Activated naive CD4-positive, alpha-beta T cell treated with anti-CD3 and anti-CD28 coated beads for 36 hours (primary cell): ENCODE measurements at places on chromosomes 6 and 20. TPM values are rescaled to one million over a fixed set of nuclear protein-coding genes. Genes with fewer than 3 reads are reported as not detected.

GRCh38 chr6:148972481-148972880 is 225.7 kb downstream of the UST start:
- no peak overlapping the region for H3K27ac ChIP-seq
- H3K36me3 ChIP-seq: no peaks in the 10 kb centered on the region
- peak; percentile 64 for DNase-seq

DNA sequence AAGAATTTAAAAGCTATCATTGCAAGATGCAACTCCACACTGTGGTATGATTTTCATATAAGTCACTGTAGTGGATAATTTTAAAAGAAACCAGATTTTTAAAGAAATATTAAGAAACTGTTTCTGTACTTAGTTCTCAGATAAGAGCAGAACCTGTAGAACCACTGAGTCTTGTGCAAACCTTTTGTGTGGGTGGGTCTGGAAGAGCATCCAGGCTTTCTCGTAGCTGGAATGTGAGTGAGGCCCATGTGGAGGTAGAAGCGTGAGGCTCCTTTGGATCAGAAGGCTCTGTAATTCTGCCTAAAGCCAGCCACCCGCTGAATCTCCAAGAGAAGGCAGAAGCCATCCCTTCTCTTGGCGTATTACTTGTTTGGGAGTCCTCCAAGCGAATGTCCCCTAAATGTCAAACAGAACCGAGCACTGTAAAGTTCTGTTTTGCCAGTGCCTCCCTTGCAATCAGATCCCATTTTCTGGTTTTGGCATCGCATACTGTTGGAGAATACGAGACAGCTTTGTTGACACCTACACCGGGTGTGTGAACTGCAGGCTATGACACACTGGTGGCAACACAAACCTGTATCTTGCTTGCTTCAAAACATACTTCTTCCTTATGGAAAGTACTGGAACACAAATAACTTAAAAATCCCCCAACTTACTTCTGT is 188.7 kb downstream of the FOXC1 start:
- H3K36me3 ChIP-seq: no peaks in the 10 kb centered on the region
- H3K4me1 ChIP-seq: peaks cover 12% of the 10 kb centered on the region
- DNase-seq: no peak
- H3K27me3 ChIP-seq: no peaks in the 10 kb centered on the region
- no peak overlapping the region for H3K4me3 ChIP-seq
- no peak overlapping the region for H3K27ac ChIP-seq

DNA sequence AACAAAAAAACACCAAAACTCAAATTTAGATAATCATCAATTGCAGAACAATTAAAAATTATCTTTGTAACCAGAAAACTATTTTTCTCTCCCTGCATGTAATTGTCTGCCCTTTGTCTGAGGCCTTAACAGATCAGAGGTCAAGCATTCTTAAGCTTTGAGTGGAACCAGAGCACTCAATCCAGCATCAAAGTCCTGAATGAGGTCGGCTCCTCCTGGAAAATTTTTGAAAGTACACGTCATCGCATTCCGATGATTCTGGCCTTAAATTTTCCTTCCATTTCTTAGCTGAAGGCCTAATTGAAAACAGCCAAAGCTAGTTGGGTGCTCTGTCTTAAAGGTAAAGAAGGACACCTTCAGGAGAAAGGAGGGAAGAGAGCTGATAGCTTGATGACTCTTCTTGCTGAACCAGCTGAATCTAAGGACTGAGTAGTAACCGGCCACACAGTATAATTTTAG is 510.2 kb upstream of the SULF2 start:
- H3K4me1 ChIP-seq: no peaks in the 10 kb centered on the region
- no peak for DNase-seq
- H3K27ac ChIP-seq: no peak overlapping the region
- peaks cover 2% of the 10 kb centered on the region for H3K27me3 ChIP-seq
- no peaks in the 10 kb centered on the region for H3K36me3 ChIP-seq
- no peak overlapping the region for H3K4me3 ChIP-seq

- no peak overlapping the region for H3K4me3 ChIP-seq
- DNase-seq: no peak
- H3K27me3 ChIP-seq: no peaks in the 10 kb centered on the region
- no peak overlapping the region for H3K27ac ChIP-seq
- peaks cover 59% of the 10 kb centered on the region for H3K4me1 ChIP-seq
- peaks cover 1% of the 10 kb centered on the region for H3K36me3 ChIP-seq
Measured at GRCh38 chr20:41613321-41613720, 4.9 kb downstream of the CHD6 start.

DNA sequence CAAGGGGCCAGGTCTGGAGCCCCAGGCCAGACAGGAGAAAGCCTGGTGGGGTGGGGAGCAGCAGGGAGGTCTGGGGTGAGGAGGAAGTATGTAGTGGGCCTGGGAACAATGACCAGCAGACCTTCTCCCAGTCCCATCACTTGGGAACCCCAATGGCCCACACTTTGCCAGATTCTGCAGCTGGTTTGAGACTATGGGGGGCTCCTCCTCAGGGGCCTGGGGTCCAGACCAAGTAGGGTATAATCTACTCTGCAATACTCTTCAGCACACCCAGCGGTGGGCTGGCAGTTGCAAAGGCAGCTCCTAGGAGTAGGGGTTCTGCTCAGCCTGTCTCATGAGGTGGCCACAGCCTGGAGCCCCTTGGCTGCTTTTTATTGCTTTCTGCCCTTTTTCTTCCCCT is 52.8 kb downstream of the NPEPL1 start:
- no peak for DNase-seq
- peaks cover 17% of the 10 kb centered on the region for H3K27me3 ChIP-seq
- H3K4me3 ChIP-seq: no peak overlapping the region
- no peaks in the 10 kb centered on the region for H3K4me1 ChIP-seq
- no peaks in the 10 kb centered on the region for H3K36me3 ChIP-seq
- H3K27ac ChIP-seq: no peak overlapping the region

DNA sequence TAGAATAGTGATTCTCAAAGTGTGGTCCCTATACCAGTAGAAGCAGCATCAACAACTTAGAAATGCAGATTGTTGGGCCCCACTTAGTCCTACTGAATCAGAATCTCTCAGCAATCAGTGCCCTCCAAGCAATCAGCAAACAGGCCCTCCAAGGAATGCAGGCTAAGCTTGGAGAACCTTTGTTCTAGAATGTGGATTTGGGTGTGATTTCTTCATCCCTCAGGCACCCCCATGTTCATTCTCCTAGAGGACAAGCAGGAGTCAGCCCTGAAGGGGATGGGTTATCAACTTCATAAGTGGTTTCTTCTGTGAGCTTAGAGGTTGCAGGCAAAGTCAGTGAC is 40.5 kb upstream of the TAF8 start:
- peaks cover 77% of the 10 kb centered on the region for H3K4me1 ChIP-seq
- no peak for DNase-seq
- peak overlapping the region; percentile 83 for H3K4me3 ChIP-seq
- peak overlapping the region; percentile 100 for H3K27ac ChIP-seq
- peaks cover 16% of the 10 kb centered on the region for H3K36me3 ChIP-seq

DNA sequence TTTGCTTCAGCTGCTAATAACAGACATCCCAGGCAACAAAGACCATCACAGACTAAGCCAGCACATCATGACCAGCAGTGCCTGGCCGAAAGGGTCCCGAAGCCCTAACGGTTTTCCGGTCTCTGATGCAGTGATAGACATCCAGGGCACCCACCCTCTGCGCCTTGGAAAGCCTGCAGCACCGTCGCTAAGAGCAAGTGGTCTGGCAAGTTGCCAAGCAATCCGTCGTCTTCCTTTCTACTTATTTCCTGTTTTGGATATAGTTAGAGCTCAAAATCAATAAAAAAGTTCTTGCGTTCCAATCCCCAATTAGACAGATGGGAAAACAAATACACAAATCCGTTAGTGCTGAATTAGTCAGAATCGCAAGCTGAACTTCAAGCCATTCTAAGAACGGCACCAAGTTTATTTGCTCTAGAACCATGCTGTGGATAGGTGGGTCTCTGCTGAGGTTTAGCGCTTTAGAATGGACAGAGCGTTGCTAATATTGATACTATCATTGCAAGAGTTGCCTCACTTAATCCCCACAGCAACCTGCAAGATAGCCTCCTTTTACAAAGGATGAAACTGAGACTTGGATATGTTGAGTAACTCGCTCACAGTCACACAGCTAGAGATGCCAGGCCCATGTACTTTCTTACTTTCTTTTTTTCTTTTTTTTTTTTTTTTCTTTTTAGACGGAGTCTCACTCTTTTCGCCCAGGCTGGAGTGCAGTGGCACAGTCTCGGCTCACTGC is 163.3 kb upstream of the SNX9 start:
- no peaks in the 10 kb centered on the region for H3K27me3 ChIP-seq
- H3K4me1 ChIP-seq: peaks cover 3% of the 10 kb centered on the region
- no peak overlapping the region for H3K27ac ChIP-seq
- no peak for DNase-seq
- H3K4me3 ChIP-seq: no peak overlapping the region
- H3K36me3 ChIP-seq: no peaks in the 10 kb centered on the region

- no peak for DNase-seq
- peaks cover 2% of the 10 kb centered on the region for H3K36me3 ChIP-seq
- no peaks in the 10 kb centered on the region for H3K27me3 ChIP-seq
- H3K27ac ChIP-seq: no peak overlapping the region
Measured at GRCh38 chr6:21241231-21242130, 352.1 kb upstream of the SOX4 start.

DNA sequence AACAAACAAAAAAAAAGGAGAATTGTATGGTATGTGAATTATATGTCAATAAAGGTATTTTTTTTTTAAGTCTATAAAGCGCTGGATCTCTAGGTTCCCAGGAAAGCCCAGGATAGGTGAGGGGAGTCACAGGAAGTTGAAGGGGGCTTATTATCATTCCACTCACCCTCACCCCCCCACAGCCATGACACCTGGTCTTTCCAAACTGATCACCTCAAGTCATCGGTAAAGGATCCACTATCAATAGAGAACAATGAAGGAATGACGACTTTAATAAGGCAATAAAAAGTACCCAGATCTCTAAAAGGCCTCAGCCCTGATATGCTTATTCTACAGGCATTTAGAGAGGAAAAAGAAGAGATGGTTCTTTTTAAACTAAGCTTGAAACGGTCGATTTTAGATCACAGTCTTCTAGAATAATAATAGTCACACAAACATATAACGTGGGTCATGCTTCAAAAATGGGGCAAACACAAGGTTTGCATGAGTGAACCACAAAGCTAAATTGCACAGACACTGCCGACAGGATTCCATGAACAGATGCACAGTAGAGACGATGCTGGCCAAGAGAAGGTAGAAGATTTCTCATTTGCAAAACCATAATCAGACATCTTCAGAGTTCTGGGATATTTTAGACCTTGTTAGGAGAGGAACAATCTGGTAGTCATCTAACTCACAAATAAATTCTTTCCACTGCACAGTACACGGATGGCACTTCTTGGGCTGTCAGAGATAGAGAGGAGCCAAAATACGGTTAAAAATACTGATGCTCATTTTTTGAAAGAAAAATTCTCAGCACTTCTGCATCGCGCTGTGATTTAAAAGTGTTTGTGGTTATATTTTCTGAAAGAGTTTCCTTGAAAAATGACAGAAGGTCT is 21.0 kb downstream of the ZMYND8 start:
- H3K27ac ChIP-seq: no peak overlapping the region
- peaks cover 26% of the 10 kb centered on the region for H3K36me3 ChIP-seq
- no peak overlapping the region for H3K4me3 ChIP-seq
- H3K4me1 ChIP-seq: peaks cover 63% of the 10 kb centered on the region

DNA sequence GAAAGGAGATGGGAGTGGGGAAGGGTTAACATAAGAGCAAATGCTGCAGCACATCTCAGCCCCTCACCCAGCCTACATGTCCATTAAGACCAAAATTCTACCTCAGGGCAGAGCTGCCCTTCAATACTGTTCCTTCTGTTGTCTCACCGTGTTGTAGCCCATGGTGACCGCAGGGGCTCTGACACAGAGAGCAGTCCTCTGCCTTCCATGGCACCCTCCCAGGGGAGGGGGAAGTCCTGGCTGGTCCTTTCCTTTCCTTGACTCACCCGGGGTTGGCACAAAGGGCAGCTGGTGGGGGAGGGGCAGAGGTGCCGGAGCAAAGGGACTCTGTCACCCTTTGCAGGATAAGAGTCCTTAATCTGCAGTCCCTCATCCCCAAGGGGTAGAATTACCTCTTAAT is 15.2 kb downstream of the NKX2-2 start:
- peaks cover 2% of the 10 kb centered on the region for H3K36me3 ChIP-seq
- no peak overlapping the region for H3K27ac ChIP-seq
- H3K27me3 ChIP-seq: peaks cover 22% of the 10 kb centered on the region
- H3K4me3 ChIP-seq: no peak overlapping the region
- H3K4me1 ChIP-seq: no peaks in the 10 kb centered on the region
- DNase-seq: no peak

- no peaks in the 10 kb centered on the region for H3K36me3 ChIP-seq
- no peak for DNase-seq
Measured at GRCh38 chr20:52035498-52035897, 156.1 kb downstream of the ZFP64 start.

DNA sequence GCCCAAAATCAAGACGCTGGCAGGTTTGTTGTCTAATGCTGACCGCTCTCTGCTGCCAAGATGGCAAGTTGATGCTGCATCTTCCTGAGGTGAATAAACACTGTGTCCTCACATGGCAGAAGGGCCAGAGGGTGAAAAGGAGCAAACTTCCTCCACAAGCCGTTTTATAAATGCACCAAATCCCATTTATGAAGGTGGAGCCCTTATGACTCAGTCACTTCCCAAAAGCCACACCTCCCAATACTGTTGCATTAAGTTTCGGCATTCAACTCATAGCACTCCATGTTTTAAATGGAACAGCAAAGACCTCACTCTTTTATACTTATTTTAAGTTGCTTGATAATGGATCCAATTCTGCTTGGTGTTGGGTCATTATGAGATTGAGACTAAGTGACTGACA is 316.6 kb downstream of the RFPL4B start:
- no peaks in the 10 kb centered on the region for H3K36me3 ChIP-seq
- DNase-seq: no peak
- H3K27ac ChIP-seq: no peak overlapping the region
- H3K4me3 ChIP-seq: no peak overlapping the region

DNA sequence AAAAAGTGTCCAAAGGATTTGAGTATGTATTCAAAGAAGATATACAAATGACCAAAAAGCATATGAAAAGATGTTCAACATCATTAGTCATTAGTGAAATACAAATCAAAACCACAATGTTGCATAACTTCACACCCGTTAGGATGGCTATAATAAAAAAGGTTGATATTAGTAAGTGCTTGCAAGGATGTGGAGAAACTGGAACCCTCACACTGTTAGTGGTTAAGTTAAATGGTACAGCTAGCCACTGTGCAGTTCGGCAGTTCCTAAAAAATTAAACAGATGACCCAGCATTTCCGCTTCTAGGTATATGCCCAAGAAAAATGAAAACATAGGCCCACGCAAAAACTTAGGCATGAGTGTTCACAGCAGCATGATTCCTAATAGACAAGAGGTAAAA is 38.6 kb downstream of the IBTK start:
- no peak for DNase-seq
- no peaks in the 10 kb centered on the region for H3K27me3 ChIP-seq
- H3K36me3 ChIP-seq: peaks cover 36% of the 10 kb centered on the region
- no peaks in the 10 kb centered on the region for H3K4me1 ChIP-seq
- no peak overlapping the region for H3K27ac ChIP-seq

- no peak overlapping the region for H3K4me3 ChIP-seq
- H3K27me3 ChIP-seq: no peaks in the 10 kb centered on the region
- H3K36me3 ChIP-seq: peaks cover 1% of the 10 kb centered on the region
- H3K4me1 ChIP-seq: peaks cover 47% of the 10 kb centered on the region
- H3K27ac ChIP-seq: peak overlapping the region; percentile 22
- no peak for DNase-seq
Measured at GRCh38 chr20:35326021-35326739, 34.0 kb upstream of the FAM83C start.

Gene OR12D2
- not detected for total RNA-seq

Gene OLIG3
- not detected for total RNA-seq

Gene CGAS
- total RNA-seq: 17.4 TPM

Gene ZBP1
- not detected for total RNA-seq

Gene POPDC3
- total RNA-seq: not detected

Gene C20orf202
- total RNA-seq: not detected

Gene RUNX2
- total RNA-seq: 3.1 TPM

Gene AKAP12
- total RNA-seq: 0.62 TPM

Gene CYP21A2
- not detected for total RNA-seq
